ENCODE measurements at places on chromosomes 7 and 10. TPM values are rescaled to one million over a fixed set of nuclear protein-coding genes. Genes with fewer than 3 reads are reported as not detected.

GRCh38 chr10:21751341-21752310 lies 217.6 kb downstream of the MLLT10 start:
- H3K4me1 ChIP-seq, result peaks cover 16% of the 10 kb centered on the region
- H3K4me3 ChIP-seq, result no peak overlapping the region
- H3K27ac ChIP-seq, result peak overlapping the region; percentile 49
- H3K36me3 ChIP-seq, result no peaks in the 10 kb centered on the region
- no peaks in the 10 kb centered on the region for H3K27me3 ChIP-seq

DNA sequence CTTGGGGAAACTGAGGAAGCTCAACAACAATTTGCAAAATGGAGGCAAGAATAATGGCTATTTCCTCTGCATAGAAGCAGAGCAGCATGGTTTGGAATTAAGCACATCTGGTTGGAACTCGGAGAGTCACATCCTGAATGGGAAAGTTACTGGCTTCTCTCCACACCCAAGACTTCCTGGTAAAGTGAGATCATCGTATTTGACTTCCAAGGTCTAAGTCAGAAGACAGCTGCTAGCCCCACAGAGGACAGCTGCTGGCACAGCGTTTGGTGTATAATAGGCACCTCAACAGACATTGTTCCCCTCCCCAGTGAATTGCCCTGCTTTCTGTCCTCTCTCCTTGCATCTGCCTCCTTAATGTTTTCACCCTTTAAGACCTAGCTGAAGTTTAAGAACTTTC lies 37.0 kb upstream of the NRF1 start:
- H3K36me3 ChIP-seq, result no peaks in the 10 kb centered on the region
- no peaks in the 10 kb centered on the region for H3K4me1 ChIP-seq
- DNase-seq, result no peak
- H3K27me3 ChIP-seq, result no peaks in the 10 kb centered on the region
- no peak overlapping the region for H3K27ac ChIP-seq

DNA sequence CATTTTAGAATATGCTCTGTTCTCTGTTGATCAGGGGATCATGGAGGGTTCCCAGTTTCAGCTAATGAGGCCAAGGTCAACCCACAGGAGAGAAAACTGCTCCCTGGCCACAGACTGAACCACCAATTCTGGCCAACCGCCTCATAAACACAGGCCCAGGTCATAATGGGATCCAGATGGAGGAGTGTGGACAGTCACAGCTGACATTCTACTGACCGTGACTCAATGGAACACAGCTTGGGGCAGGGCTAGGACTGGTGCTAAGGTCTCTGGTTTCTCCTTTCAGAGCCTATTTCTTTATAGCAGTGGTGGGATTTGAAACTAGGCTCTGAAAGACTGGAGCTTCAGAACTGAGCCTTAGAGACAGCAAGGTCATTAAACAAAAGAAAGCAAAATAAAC lies 68.3 kb downstream of the HIPK2 start:
- H3K4me3 ChIP-seq, result no peak overlapping the region
- no peaks in the 10 kb centered on the region for H3K36me3 ChIP-seq
- H3K4me1 ChIP-seq, result no peaks in the 10 kb centered on the region
- no peak overlapping the region for H3K27ac ChIP-seq
- H3K27me3 ChIP-seq, result no peaks in the 10 kb centered on the region

DNA sequence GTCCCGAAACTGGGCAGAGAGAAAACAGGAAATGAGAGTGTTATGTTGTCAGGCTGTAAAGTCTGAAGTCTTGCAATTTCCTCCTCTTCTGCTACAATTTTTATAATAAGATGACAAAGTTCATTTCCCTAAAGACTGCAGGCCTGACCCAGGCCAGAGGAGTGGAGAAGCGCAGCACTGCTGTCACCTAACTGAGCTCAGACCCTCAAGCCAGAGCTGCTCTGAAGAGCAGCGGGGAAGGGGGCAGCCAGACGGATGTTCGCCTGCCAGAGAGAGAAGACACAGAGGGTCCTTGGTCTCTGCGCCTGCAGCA lies 12.6 kb upstream of the AOAH start:
- no peaks in the 10 kb centered on the region for H3K4me1 ChIP-seq
- H3K27ac ChIP-seq, result no peak overlapping the region
- no peaks in the 10 kb centered on the region for H3K36me3 ChIP-seq
- H3K27me3 ChIP-seq, result no peaks in the 10 kb centered on the region
- H3K4me3 ChIP-seq, result no peak overlapping the region
- no peak for DNase-seq

DNA sequence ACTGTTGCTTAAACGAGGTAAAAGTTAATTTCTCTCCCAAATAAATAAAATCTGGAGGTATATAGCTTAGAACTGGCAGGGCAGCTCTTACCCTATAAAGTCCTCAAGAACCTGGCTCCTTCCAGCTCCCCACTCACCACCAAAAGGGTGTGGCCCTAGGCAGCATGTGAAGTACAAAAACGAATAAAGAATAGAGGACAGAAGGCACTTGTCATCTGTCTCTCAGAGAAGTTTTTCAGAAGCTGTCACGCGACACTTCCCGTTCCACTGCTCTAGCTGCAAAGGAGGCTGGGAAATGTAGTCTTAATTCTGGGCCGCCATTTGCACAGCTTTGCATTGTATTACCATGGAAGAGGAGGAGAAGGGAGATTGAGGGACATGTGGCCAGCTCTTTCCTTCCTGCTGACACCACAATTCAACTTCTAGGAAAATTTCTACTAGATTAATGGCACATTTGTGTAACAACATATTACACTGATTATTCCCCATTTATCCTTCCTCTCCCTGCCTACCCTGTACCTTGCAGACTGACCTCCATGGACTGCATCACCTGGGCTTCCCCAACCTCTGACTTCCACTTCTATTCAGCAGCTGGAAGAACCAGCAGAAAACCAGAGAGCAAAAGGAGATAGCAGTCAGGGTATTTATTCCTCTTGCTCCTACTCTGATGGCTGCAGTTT lies 62.2 kb downstream of the CCDC71L start:
- DNase-seq, result peak; percentile 82
- peak overlapping the region; percentile 23 for H3K4me3 ChIP-seq
- H3K27me3 ChIP-seq, result no peaks in the 10 kb centered on the region
- H3K27ac ChIP-seq, result peak overlapping the region; percentile 35
- H3K4me1 ChIP-seq, result no peaks in the 10 kb centered on the region

- peak; percentile 91 for DNase-seq
- peaks cover 50% of the 10 kb centered on the region for H3K4me1 ChIP-seq
These were observed 93.6 kb upstream of the COL1A2 start for GRCh38 chr7:94301024-94301586.

DNA sequence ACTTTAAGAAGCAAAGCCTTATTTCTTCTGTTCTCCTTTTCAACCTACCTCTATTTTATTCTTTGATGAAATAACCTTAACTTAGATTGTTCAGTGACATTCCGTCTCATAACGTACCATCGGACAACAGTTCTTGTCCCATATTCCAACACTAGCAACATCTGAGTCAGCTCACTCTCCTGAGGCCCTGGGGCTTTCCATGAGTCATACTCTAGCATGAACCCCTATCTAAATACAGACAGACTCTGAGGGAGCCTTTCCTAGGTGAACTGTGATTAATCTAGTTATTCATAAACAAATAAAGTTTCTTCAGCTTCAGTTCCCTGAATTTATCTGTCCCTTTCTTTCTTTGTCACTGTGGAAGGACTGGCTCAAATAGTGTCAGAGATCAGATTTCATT lies 168.7 kb upstream of the LYZL1 start:
- peaks cover 3% of the 10 kb centered on the region for H3K36me3 ChIP-seq
- no peak overlapping the region for H3K4me3 ChIP-seq
- H3K4me1 ChIP-seq, result peaks cover 9% of the 10 kb centered on the region
- no peaks in the 10 kb centered on the region for H3K27me3 ChIP-seq
- peak; percentile 61 for DNase-seq

GRCh38 chr10:1361411-1362105 lies 305.4 kb downstream of the WDR37 start:
- no peak overlapping the region for H3K4me3 ChIP-seq
- no peaks in the 10 kb centered on the region for H3K36me3 ChIP-seq
- H3K27ac ChIP-seq, result no peak overlapping the region
- no peaks in the 10 kb centered on the region for H3K4me1 ChIP-seq
- no peaks in the 10 kb centered on the region for H3K27me3 ChIP-seq
- no peak for DNase-seq

- peaks cover 33% of the 10 kb centered on the region for H3K4me1 ChIP-seq
- no peaks in the 10 kb centered on the region for H3K36me3 ChIP-seq
- peaks cover 94% of the 10 kb centered on the region for H3K27me3 ChIP-seq
- H3K4me3 ChIP-seq, result no peak overlapping the region
These were observed 7.1 kb downstream of the MNX1 start for GRCh38 chr7:157003445-157003755.

GRCh38 chr7:68576366-68576765 lies 1021.9 kb upstream of the AUTS2 start:
- H3K36me3 ChIP-seq, result no peaks in the 10 kb centered on the region
- no peak for DNase-seq
- H3K4me1 ChIP-seq, result no peaks in the 10 kb centered on the region
- H3K27me3 ChIP-seq, result no peaks in the 10 kb centered on the region
- H3K4me3 ChIP-seq, result no peak overlapping the region

DNA sequence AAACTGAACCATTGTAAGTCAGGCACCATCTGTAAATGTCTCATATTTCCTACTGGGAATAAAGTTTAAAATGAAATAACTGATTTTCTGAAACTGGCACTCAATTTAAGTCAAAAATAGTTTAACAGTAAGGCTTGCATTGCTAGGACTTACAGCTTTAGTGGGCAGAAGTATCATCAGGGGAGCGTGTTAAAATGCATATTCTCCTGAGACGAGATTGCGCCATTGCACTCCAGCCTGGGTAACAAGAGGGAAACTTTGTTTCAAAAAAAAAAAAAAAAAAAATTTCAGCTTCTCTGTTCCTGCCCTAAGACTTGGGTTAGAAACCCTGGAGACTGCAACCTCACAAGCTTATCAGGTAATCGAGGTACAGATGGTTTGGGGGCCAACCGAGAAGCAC lies 65.4 kb downstream of the UBE3C start:
- H3K27ac ChIP-seq, result no peak overlapping the region
- H3K4me3 ChIP-seq, result no peak overlapping the region
- no peaks in the 10 kb centered on the region for H3K27me3 ChIP-seq

GRCh38 chr10:13439313-13440184 lies 89.3 kb downstream of the BEND7 start:
- no peak overlapping the region for H3K27ac ChIP-seq
- H3K27me3 ChIP-seq, result peaks cover 20% of the 10 kb centered on the region
- peak overlapping the region; percentile 17 for H3K4me3 ChIP-seq

- H3K27me3 ChIP-seq, result no peaks in the 10 kb centered on the region
- H3K27ac ChIP-seq, result no peak overlapping the region
- no peaks in the 10 kb centered on the region for H3K4me1 ChIP-seq
- H3K4me3 ChIP-seq, result no peak overlapping the region
- no peak for DNase-seq
These were observed 173.6 kb downstream of the RNF133 start for GRCh38 chr7:122525355-122525754.

DNA sequence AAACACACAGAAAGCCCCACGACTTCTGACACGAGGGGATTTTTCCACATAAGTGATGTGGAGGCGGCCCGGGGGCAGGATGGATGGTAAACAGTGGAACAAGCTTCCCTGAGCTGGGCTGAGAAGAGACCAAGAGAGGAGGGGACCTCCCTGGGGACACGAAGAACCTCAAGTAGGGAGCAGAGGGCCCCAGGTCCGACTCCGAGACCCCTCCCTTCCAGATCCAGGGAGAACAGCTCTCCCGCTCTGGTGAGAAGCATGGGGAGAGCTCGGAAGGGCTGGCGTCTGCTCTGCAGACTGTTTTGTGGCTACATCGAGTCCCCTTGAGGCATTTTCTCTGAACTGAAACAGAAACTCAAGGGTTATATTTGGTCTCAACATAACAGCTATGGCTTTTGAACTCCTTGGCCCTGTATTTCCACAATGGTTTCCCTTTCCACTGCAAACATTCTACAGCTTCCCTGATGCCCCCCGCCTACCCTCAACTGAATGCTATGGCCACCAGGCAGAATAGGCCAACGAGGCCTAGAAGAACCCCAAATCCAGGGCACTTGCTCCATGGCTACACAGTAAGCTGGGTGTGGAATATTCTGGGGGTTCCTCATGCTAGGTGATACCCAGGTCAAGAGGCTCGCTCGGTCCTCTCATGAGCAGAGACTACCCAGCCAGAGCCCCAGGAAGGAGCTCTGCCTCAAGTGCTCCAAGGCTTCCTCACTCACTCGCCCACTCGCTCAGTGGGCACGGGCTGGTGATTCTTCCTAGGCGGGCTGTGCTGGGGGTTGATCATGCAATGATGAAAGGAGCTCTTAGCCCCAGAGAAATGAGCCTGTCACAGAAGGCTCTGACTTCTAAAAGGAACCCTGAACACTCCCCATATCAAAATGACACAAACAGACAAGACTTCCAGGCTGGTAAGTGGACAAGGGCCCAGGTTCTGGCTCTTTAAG lies 47.5 kb downstream of the FAM53B start:
- H3K4me1 ChIP-seq, result peaks cover 6% of the 10 kb centered on the region
- no peaks in the 10 kb centered on the region for H3K27me3 ChIP-seq
- H3K36me3 ChIP-seq, result no peaks in the 10 kb centered on the region

GRCh38 chr10:71088054-71088453 lies 124.3 kb upstream of the UNC5B start:
- DNase-seq, result no peak
- no peaks in the 10 kb centered on the region for H3K4me1 ChIP-seq
- no peaks in the 10 kb centered on the region for H3K27me3 ChIP-seq
- no peak overlapping the region for H3K27ac ChIP-seq
- H3K4me3 ChIP-seq, result no peak overlapping the region
- no peaks in the 10 kb centered on the region for H3K36me3 ChIP-seq

DNA sequence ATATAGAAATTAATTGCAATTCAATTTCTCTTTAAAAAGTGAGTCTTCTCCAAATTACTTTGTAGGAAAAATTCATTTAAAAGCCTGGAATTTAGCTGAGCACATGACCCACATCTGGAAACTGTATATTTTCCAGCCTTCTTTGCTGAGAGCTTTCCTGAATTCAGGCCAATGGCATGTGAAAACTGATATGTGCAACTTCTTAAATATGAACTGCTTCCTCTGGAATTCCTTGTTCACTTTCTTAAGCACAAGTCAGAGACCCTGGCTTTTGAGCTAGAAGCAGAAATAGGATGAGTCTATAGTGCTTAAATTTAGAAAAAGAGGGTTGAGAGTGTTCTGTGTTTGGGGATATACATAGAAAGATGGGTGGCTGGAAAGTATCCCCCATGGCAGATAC lies 365.1 kb upstream of the MTPN start:
- no peak for DNase-seq
- no peaks in the 10 kb centered on the region for H3K36me3 ChIP-seq
- H3K27ac ChIP-seq, result no peak overlapping the region
- H3K27me3 ChIP-seq, result no peaks in the 10 kb centered on the region
- no peak overlapping the region for H3K4me3 ChIP-seq

- H3K4me3 ChIP-seq, result no peak overlapping the region
- DNase-seq, result no peak
- no peak overlapping the region for H3K27ac ChIP-seq
- H3K4me1 ChIP-seq, result no peaks in the 10 kb centered on the region
- H3K36me3 ChIP-seq, result no peaks in the 10 kb centered on the region
These were observed 917.0 kb downstream of the TYW1 start for GRCh38 chr7:67913604-67914003.

- no peak overlapping the region for H3K4me3 ChIP-seq
- no peaks in the 10 kb centered on the region for H3K27me3 ChIP-seq
- no peak for DNase-seq
- H3K36me3 ChIP-seq, result no peaks in the 10 kb centered on the region
These were observed 53.5 kb upstream of the MET start for GRCh38 chr7:116618338-116619128.

Gene JMJD1C
- 48.8 TPM for polyA plus RNA-seq

Gene CYP2E1
- polyA plus RNA-seq, result not detected

Gene NUTM2A
- polyA plus RNA-seq, result 0.07 TPM

Gene TFR2
- 16.8 TPM for polyA plus RNA-seq

Gene GIMAP1
- polyA plus RNA-seq, result 0.13 TPM

Gene CEP55
- 5.4 TPM for polyA plus RNA-seq

Gene MLLT10
- polyA plus RNA-seq, result 16.8 TPM
